ENCODE measurements at places on chromosomes 16 and 17.
A peak's percentile ranks its signal among the peaks of the same experiment; 100 is the strongest.

DNA sequence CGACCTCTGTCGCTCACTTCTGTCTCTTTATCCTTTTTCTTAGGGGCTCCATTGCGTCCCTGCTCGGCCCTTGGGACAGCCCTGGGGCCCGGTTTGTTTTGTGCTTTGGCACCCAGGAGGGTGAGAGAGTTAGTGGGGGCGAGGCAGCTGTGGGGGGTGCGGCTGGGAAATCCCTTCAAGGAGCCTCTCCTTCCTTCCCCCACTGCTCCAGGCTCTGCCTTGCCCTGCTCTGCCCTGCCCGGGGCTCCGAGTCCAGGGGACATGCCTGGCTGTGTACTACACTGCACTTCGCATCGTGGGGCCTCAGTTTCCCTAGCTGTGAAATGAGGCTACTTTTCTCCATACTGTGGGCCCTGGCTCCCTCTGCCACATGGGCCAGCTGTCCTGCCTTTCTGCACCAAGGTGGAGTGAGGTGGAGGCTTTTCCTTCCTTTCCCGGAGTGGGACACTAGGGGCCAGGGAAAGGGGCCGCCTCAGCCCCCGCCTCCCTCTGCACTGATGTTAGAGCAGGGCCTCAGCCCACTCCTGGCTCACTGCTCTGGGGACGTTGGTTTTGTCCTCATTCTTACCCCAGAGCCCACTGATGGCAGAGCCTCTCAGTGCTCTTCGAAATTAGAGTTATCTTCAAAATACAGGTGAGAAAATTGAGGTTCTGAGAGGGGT lies 980 bp downstream of the LLGL1 start:
- DNase-seq = no peak

DNA sequence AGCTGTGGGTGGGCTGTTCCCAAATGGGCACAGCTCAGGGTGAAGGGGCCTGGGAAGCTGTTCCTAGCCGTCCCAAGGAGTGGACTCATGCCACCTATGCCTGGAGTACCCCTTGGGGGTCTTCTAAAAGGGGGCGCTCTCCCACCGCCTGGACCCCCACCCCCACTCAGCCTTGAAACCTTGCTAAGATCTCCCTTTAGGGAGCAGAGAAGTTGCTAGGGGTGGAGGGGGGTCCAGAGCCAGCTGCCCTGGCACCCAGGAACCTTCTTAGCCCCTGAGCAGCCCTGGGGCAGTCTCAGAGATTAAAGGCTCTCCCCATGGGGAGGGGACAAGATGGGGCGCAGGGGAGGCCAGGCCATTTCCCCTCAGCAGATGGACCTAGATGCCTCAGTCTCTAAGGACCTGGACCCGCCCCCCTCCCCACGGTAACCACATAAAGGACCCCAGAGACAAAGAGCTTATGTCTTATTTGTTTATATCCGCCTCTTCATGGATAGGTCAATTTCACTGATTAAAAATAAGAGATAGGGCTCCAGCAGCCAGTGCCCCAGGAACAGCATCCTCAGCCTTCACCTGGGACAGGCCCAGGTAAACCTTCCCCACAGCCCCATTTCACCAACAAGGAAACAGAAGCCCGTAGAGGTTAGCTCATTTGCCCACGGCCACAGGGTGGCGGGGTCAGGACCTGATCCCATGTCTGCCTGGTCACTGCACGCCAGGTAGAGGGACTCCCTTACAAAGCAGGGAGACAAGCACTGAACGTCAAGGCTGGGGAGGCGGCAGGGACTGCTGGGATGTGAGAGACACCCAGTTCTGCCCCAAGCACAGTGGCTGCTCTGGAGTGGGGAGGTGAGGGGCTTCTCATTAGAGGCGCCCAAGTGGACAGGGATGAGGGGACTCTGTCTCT lies 3.4 kb downstream of the MTSS2 start:
- no peak for DNase-seq

DNA sequence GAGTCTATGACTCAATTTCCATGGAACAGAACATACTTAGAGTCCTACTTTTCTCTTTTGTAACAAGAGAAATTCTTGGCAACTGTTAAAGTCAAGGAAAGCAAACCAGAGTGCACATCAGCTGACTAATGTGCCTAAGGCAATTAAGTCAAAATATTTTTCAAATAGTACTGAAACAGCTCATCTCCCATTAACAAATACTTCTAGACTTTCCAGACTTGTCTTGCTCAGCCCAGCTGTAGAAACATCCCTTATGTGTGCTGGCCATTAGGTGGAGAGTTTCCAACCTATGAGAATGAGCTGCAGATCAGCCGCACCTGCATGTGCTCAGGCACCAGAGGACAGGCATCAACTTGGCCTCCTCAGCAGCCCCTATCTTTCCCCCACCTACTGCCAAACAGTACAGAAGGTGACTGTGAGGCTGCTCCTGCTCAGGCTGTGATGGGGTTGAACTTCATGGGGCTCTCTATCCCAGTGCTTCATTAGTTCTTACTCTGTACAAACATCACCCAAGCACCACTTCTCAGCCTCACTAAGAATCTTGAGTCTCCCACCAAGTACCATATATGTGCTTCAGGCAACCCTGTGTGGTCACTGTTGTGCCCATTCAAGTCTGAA lies 32.2 kb downstream of the TEX2 start:
- DNase-seq = peak; percentile 84

- DNase-seq = no peak
Measured at GRCh38 chr16:77359065-77359502, 75.8 kb downstream of the ADAMTS18 start.

- DNase-seq = no peak
Measured at GRCh38 chr17:48322060-48322459, 108.0 kb downstream of the SKAP1 start.

DNA sequence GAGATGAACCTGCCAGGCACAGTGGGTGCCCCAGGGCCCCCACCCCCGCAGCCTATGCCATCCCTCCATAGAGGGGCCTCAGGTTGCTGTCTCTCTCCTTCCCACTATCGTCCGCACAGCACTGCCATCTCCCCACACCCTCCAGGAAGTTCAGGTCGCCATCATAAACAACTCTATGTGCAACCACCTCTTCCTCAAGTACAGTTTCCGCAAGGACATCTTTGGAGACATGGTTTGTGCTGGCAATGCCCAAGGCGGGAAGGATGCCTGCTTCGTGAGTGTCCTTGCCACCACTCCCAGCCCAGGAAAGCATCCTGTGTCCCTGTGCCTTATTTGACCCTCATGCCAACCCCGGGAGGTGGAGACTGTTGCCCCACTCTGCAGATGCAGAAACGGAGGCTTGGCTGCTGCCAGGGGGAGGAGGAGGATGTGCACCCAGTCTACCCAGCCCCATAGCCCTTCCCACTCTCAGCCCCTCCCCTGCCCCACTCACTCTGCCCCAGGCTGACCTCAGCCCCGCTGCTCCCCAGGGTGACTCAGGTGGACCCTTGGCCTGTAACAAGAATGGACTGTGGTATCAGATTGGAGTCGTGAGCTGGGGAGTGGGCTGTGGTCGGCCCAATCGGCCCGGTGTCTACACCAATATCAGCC lies 3.9 kb downstream of the PRSS21 start:
- DNase-seq = no peak

- DNase-seq = no peak
Measured at GRCh38 chr16:8855051-8855786, 13.6 kb downstream of the CARHSP1 start.

DNA sequence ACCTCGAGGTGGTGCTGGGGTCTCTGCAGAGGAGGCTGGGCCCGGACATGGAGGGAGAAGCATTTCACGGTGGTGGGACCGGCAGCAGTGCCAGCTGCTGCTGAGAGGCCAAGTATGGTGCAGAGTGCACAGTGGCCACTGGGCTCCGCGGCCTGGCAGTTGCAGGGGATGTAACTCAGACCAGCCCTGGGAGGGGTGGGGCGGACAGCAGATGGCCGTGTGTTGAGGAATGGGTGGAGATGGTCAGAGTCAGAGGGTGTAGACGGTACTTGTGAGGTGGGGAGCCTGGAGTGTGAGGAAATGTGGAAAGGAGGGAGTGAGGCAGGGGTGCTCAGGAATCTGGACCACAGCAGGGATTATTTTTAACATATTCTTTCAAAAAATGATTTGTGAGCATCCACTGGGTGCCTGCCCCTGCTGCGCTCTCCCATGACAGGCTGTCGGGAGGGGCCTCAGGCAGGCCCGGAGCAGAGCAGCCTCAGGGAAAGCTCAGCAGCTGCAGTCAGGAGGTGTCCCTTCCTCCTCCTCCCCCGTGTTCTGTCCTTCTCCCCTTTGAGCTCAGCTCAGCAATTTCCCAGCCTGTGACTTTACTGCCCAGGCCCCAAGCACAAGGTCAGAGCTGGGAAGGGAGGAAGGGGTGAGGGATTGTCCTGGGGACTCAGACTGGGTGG lies 113.1 kb downstream of the RAP1GAP2 start:
- DNase-seq = no peak

GRCh38 chr17:17349724-17350106 lies 46.5 kb downstream of the NT5M start:
- DNase-seq = no peak

GRCh38 chr17:4710693-4711634 lies 532 bp downstream of the ARRB2 start:
- DNase-seq = no peak

DNA sequence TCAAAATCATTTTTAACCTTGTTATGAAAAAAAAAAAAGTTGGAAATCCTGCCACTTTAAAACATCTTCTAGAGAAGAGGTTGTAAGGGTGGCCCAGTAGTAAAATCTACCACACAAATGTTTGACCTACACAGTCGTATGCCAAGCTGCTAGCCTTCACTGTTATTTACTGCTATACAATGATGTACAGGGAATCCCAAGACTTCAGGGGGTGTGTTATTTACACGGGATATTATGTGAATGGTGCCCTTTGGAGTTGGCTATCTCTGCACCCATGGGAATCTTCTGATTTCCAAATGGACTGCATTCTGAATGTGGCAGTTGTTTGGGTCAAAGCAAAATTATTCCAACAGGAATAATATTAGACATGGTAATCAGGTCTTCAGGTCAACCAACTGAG lies 45.9 kb downstream of the STH start:
- no peak for DNase-seq

GRCh38 chr16:74901606-74902005 lies 83.3 kb downstream of the WDR59 start:
- DNase-seq = no peak

GRCh38 chr16:48608452-48608851 lies 1.5 kb downstream of the N4BP1 start:
- no peak for DNase-seq

- no peak for DNase-seq
Measured at GRCh38 chr17:4544951-4545216, 10.3 kb downstream of the MYBBP1A start.

DNA sequence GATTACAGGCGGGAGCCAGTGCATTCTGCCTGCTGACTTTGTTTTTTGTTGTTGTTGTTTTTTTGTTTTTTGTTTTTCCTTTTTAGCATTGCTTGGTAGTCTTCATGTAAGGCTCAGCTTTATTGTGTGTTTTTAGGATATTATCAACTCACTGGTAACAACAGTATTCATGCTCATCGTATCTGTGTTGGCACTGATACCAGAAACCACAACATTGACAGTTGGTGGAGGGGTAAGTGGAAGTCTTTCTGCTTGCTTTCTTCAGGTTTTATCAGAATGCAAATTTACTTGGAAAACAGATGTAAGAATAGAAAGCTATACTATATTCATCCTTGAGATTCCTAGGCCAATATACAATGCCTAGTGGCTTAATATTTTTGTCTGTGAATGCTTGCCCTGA lies 3.3 kb upstream of the CMTM1 start:
- no peak for DNase-seq

DNA sequence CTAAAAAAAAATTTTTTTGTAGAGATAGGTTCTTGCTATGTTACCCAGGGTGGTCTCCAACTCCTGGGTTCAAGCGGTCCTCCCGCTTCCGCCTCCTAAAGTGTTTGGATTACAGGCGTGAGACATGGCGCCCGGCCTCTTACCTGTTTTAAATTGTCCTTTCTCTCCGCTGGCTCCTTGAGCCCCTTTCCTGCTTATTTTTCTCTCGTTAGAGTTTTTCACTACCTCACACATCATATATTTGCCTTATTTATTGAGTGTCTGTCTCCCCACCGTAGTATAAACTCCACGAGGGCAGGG lies 760 bp upstream of the SEC14L5 start:
- no peak for DNase-seq

- DNase-seq = no peak
Measured at GRCh38 chr17:45060382-45060796, 728 bp upstream of the NMT1 start.

GRCh38 chr17:43676471-43676870 lies 14.7 kb upstream of the MEOX1 start:
- DNase-seq = no peak

DNA sequence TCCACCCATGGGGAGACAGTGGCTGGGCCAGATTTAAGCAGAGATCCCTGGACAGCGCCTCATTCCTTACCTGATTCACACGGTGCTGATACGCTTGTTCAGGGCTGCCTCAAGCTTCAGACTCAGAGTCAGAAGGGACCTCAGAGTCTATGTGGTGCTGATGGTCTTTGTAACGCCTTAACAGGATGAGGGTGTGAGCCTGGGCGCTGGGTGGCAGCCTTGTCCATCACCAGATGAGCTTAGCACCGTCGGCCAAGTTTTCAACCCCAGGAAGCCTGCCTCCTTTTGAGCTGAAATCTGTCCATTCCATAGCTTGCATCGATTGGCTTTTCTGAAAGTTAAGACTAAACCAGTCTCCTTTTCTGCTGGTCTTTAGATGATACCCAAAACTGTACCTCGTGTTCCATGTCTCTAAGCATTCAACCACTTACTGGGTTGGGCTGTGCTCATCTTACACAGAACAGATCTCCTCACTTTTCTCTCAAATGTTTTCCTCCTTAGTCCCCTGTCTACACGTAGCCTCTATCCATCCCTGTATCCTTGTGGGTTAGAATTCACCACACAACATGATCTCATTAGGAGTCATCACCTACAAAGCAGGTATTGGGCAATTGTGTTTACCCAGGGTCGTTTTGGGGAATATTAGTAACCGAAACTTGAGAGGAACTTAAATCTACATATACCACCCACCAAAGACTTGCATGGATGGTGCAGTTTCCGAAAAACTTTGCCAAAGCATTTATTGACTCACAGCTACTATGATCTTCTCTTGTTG lies 573.4 kb downstream of the CDH13 start:
- DNase-seq = peak; percentile 9

GRCh38 chr17:82243648-82244412 lies 15.0 kb downstream of the SLC16A3 start:
- no peak for DNase-seq

- DNase-seq = no peak
Measured at GRCh38 chr16:17308186-17308585, 162.6 kb downstream of the XYLT1 start.

GRCh38 chr17:49074851-49075540 lies 57.6 kb upstream of the B4GALNT2 start:
- no peak for DNase-seq

- no peak for DNase-seq
Measured at GRCh38 chr16:50445621-50446555, 77.1 kb upstream of the BRD7 start.
